ENCODE measurements at places on chromosomes 6 and 20.
A peak's percentile ranks its signal among the peaks of the same experiment; 100 is the strongest.

DNA sequence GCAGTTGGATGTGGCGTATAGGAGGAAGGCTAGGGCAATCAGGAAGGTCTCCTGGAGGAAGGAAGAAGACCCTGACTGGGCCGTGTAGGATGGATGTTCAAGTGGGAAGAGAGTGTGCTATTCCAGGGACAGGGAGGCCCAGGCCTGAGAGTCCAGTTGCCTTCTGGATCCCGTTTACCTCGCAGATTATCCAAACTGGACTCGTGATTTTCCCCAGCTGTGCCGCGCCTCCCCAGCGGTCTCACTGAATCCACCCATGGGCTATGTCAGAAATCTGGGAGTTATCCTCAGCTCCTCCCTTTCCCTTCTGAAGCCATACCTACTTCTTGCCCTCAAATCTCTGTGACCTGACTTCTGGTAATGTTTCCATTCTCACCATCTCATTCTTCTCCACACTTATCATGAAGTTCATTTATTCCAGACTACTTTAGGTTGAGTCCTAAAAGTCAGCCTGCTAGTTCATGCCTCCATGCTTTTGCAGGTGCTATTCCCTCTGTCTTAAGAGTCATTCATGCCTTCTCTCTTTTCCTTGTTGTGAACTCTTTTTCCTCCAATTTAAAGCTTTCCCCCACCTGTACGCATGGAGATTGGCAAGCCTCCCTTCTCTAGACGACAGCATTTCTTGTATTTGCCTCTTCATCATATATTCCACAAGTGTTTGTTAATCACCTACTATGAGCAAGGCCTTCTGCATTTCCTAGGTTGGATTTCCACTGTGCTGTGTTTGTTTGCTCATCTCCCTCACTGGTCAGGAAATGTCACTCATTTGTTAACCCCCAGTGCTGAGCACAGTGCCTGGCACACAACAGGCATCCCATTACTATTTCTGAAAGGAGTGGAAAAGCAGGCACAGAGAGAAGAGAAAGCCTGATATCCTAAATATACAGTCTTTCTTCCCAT, 2.7 kb downstream of the SDCBP2 start:
- DNase-seq, result no peak

- no peak for DNase-seq
These were observed 84.2 kb downstream of the TTLL2 start for GRCh38 chr6:167409079-167409478.

DNA sequence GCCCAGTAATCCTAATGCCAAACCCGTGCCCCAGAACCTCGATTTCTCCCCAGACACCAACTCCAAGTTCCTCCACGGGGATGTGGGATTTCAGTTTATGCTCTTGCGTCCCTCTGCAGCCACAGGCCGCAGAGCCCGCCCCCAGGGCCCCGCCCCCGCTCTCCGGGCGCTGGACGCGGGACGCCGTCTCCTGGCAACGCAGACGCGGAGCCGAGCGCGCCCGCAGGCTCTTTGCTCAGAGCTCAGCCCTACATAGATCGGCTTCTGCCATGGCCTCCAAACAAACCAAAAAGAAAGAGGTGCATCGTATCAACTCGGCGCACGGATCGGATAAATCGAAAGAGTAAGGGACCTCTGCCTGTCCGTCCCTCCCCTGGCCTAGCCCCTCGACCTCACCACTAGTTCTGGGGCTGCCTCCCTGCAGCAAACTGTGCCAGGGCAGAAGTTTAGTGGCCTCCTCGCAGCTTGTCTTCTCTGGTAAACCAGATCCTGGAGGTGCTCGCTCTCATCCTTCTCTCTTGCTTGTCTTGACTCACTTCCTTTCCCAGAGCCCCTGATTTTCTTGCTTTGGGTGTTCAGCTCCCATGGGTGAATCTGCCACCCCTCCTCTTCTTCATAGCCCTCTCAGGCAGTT, at the start of gene ADGB:
TSS of gene ADGB (plus strand) at position 201 of the 634 bp plus-strand sequence. CDS start at position 270, 69 bp downstream.
- DNase-seq, result peak; percentile 82

GRCh38 chr20:35192118-35192872, 20.4 kb downstream of the PROCR start:
- no peak for DNase-seq

Measured in SK-N-SH (cell line).